ENCODE measurements at places on chromosomes 4 and X. TPM values are rescaled to one million over a fixed set of nuclear protein-coding genes. Genes with fewer than 3 reads are reported as not detected.

- no peak for DNase-seq
These were observed 138.2 kb upstream of the PSAPL1 start for GRCh38 chr4:7572894-7573293.

GRCh38 chr4:72744103-72744725 lies 175.2 kb upstream of the ADAMTS3 start:
- DNase-seq, result no peak

DNA sequence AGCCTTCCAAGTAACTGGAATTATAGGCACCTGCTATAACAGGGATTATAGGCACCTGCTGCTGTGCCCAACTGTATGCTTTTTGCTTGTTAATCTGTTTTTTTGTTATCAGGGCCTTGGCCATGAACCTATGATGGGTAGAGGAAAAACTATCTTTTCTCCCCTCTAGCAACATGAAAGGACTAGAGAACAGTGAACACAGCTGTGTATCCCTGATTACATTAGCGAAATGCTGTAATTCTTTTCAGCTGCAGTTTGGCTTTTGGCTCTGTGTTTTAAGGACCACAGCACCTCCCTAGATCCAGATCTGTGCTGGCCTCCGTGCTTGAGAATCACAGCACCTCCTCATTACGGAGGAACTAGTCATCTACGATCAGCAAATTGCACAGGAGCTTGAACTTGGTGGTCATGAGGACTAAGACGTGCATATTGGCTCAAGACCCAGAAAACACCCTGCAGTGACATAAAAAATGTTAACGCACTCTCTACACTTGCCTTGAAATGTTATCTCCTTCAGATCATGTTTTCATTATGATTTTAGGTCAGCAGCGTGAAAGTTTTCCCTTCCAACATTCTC lies 57.7 kb upstream of the S100G start:
- DNase-seq, result no peak

- peak; percentile 7 for DNase-seq
These were observed 80.7 kb downstream of the ZAR1 start for GRCh38 chr4:48570646-48571220.

DNA sequence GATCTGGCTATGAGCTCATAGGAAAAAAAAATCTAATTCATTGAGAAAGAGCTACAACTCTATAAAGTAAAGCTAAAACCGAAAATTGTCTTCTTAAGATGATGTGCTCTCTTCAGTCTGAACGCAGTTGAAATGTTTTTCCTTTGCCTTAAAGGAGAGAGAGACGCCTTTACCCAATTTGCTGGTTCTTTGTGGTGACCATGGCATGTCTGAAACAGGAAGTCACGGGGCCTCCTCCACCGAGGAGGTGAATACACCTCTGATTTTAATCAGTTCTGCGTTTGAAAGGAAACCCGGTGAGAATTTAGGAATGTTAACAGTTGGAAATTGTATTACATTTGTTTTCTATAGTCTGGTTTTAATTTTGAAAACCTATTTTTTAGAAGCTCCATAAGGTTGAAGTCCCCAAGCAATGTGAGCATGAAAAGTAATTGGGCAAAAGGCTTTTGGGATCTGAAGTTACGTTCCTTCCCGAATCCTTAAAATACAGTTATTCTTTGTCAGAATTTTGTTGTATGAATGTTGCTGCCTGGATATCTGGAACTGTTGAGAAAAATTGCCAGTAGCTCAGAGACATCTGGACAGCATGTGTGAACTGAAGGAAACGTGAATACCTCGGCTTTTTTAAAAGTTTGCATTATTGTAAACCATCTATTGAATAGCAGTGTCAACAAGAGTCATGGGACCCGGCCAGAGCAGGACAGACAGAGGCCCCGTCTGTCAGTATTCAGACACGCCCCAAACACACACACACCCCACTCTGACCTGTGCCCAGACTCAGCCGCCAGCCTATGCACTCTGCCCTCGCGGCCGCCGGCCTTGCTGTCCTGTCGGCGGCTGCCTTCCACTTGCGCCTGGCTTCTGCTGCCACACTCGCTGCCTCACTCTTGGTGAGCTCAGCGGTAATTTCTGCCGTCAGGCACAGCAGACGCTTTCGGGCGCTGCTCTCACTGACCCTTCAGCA lies 9.9 kb downstream of the PIGG start:
- no peak for DNase-seq

- DNase-seq, result no peak
These were observed 24.1 kb upstream of the OCIAD2 start for GRCh38 chr4:48930654-48931053.

GRCh38 chr4:163012816-163013215 lies 153.9 kb downstream of the NAF1 start:
- DNase-seq, result no peak

DNA sequence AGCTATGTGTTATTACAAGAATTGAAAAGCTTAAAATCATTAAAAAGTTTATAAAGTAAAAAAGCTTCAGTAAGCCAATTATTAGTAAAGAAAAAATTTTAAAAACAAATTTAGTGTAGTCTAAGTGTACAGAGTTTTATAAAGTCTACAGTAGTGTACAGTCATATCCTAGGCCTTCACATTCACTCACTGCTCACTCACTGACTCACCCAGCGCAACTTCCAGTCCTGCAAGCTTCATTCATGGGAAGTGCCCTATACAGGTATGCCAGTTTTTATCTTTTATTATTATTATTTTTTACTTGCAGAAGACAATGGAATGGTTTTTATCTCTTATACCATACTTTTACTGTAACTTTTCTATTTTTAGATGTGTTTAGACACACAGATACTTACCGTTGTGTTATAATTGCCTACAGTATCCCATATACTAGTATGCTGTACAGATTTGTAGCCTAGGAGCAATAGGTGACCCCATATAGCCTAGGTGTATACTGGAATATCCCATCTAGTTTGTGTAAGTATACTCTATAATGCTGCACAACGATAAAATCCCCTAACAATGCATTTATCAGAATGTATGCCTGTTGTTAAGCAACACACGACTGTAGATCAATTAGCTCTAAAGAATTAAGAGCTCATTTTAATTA lies 230.7 kb downstream of the DCLK2 start:
- no peak for DNase-seq

DNA sequence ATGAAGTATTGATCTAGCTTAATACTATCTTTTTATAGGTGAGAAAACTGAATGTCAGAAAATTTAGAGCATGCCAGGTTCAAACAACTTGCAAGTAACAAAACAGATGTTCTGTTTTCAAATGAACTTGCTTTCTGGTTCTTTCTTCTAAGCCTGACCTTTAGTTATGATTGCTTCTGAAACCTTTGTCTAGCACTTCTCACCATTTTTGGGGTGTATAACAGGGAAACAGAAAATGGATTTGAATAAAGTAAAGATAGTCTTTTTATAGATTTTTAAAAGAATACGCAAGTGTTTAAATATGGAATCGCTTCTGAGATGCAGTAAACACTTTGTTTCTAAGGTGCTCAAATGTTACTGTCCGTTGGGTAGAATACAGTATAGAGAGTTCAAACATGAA lies 687.2 kb upstream of the CPEB2 start:
- no peak for DNase-seq

- no peak for DNase-seq
These were observed 24.1 kb downstream of the NAT8L start for GRCh38 chr4:2083116-2083825.

- DNase-seq, result no peak
These were observed 174.0 kb upstream of the FMR1 start for GRCh38 chrX:147737690-147738089.

DNA sequence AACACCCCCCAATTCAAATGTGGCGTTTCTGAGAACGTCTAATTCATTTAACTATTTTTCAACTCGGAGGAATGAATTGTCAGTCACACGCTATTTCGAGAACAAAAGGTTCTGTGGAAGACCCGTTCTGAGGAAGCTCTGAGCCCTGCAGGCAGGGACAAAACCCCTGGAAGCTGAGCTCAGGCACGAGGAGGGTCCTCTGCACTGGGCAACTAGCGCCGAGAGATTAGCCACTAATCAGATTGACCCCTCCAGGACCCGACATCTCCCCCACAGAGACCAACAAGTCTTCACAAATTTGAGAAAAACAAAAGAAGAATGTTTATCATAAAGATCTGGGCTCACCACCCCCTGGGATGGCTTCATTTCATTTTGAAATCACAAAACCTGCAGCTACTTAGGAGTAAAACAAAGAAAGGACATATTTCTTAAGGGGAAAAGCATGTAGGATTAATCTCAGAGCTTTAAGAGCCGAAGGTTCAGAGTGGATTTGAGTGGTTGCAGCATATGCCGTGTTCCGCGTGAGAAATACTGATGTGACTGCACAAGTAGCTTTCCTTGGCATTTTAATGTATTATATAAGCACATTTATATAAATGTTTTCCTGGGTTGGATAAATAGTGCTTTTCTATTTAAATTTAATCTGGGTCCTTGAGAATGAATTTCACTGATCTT lies 41.8 kb downstream of the ADRA2C start:
- no peak for DNase-seq

DNA sequence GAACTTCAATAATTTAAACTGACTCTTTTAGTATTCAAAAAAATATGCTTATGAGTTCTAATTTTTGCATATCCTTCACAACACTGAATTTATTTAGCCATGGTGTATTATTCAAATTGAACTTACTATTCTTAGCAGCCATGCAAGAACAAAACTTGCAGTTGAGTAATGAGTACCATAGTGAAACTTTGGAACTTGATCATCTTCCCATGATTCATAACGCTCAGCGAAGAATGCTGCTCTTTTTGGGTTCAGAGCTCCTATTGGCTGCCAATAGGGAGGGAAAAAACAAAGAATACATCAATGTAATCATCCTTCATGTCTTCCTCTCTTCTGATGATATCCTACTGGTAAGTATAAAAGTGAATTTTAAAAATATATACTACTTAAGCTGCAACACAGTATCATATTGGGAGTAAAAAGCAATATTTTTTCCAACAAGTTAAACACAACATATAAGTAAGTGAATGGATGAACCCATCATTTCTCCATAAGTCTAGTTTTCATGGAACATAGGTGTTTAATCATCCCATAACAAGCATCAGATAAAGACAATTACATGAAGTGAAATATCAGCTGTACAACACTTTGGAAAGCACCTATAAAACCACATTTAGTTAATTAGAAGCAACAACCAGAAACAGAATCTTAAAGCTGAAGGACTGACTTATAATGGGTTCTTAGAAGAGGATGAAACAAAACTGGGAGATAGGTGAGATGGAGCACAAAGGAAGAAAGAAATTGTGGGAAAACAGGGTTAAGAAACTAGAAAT lies 145.2 kb upstream of the MAB21L2 start:
- DNase-seq, result no peak

- no peak for DNase-seq
These were observed 107.8 kb downstream of the SORCS2 start for GRCh38 chr4:7299908-7300710.

DNA sequence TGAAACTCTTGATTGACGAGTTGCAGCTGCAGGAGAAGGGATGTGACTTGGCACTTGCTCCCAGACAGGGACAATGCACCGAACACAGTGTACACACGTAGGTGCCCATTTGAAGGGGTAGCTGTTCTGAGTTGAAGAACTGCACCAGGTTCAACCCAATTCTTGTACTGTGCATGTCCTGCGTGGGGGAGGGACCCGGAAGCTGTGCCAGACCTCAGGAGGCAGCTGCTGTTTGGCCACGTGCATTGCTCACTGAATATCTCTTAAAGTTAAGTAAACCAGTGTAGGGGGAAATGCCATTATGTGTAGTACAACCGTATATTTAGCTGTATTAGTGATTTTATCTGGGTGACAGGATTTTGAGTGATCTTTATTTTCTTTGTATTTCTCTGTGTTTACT lies 12.0 kb upstream of the RBBP7 start:
- DNase-seq, result no peak

- no peak for DNase-seq
These were observed 57.4 kb upstream of the MSN start for GRCh38 chrX:65610040-65610439.

DNA sequence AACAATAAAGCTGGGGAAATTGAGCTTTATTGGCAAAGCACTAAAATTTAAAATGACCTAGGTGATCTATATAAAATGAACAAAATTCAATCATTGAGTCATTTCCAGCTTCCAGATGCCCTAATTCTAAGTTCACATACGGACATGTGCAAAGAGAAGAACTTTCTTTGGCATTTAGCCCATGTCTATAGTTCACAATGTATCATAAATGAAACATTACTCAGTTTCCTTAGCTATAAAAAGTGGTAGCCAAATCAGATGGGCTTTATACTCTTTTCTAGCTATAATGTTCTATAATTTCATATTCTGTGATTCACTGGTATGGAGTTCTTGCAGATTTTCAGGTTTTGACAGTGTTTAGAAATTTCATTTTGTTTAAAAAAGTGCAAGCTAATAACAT lies 327.4 kb downstream of the KCTD8 start:
- DNase-seq, result no peak

DNA sequence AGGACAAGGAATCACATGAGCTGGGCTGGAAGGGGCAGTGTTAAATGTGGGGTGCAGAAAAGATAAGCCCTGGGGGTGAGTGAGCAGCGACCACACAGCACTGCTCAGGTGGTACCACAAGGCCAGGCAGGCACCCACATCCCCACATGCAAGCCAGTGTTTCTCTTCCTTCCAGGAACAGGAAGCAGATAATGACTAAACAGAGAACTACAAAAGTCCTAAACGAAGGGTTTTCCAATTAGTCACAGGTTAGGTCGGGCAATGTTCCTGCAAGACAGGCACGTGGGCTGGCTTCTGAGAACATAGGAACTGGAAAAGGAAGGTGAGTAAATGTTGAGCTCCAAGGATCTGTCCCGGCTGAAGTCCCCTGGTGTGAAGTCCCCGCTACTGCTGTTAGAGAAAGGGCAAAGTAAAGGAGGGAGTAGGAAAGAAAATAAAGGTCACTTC lies 19.5 kb downstream of the RELL1 start:
- peak; percentile 61 for DNase-seq

Gene NAT8L
- not detected for polyA plus RNA-seq

Gene IRS4
- 0.02 TPM for polyA plus RNA-seq

Gene DNAAF6
- polyA plus RNA-seq, result not detected

Gene NSD2
- 26.4 TPM for polyA plus RNA-seq

Gene MAP7D3
- 12.4 TPM for polyA plus RNA-seq

Gene TRIM61
- polyA plus RNA-seq, result 2.2 TPM

Gene WNK3
- polyA plus RNA-seq, result 0.63 TPM

Gene ASIC5
- polyA plus RNA-seq, result not detected

Gene SPANXN1
- not detected for polyA plus RNA-seq

Gene CCNB3
- polyA plus RNA-seq, result 0.05 TPM
